ENCODE measurements at places on chromosomes 16 and 17.

DNA sequence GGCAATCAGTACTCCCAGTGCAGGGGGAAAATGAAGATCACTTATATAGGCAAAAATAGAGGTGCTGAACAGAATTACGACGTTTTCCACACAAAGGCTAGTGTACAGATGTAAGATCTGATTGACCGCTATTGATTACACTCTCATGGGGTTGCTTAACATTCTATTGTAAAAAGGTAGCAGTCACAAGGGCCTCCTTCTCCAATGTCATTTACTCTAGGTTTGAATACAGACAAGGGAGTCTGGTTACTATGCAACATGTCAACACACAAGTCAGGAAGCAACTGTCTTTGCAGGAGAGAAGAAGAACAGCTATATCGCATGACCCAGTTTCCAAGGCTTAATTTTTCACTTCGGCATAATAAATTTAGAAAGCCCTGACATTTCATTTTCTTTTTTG lies 7.9 kb downstream of the KRT37 start:
- no peak for DNase-seq

GRCh38 chr17:7064261-7064660 lies 15.8 kb downstream of the CLEC10A start:
- no peak for DNase-seq

DNA sequence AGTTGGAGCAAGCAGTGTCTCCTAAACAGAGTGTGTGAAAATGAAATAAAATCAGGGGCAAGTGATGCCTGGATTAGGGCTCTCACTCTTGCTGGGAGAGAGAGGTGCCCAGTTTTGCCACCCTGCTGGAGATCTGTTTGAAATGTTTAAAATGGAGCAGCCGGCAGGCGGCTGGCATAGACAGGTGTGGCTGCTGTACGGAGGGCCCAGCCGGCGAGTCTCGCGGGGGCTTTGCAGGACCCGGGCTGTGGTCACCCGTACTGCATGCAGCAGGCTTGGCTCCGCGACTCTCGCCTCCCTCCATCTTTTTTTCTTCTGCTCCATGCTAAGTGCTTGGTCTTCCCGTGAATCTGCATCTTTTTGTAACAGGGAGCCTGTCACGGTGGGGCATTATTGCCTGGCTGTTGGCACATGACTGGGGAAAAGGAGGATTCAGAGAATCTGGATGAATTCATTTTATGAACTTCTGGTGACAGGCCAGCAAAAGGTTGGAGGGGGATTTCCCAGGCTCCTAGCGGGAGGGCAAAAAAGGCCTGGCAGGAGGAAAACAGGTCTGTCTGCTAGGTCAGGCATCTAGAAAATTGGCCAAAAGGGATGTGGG lies 1.8 kb downstream of the ZNRF1 start:
- no peak for DNase-seq

DNA sequence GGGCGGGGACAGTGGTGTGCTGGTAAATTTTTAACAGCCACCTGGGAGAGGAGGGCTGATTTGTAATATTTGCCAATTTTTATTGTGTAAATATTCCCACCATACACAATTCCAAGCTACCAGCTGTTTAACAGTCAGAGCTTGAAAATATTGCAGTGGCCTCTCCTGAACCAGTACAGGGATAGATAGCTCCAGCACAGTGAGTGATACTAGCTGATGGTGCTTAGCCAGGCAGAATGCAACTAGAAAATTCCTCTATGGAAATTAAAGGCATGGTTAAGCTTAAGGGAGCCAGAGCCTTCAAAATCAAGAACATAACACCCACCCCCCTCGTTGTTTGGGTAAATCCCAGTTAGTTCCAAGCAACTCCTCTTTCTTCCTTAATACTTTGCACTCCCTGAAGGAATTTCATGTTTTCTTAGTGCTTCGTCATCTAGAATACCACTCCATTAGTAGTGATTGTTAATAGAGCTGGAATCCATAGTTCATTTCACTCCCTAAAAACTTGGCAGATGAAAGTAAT lies 96.6 kb downstream of the CYB561 start:
- DNase-seq, result no peak

- peak; percentile 20 for DNase-seq
These were observed 74.8 kb upstream of the SMURF2 start for GRCh38 chr17:64736804-64737492.

GRCh38 chr17:50267074-50267841 lies 7.0 kb upstream of the TMEM92 start:
- DNase-seq, result no peak

DNA sequence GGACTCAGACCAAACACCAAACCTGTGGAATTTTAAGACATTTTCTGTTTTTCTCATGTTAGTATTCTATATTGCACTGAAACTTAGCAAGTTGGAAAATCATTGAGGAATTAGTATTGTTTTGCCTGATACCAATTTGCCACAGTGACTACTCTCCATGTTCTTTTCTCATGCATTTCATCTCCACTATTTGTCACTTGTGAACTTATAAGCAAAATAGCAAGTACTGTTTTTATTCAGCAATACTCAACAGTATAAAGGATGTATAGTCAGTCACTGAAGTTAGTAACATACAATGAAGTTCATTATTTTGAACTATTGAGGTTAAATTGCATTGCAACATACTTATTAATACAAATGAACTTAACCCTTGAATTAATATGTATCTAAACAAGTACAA lies 5.8 kb upstream of the VPS35L start:
- no peak for DNase-seq

GRCh38 chr16:30525844-30526136 lies 576 bp downstream of the ZNF768 start:
- no peak for DNase-seq

DNA sequence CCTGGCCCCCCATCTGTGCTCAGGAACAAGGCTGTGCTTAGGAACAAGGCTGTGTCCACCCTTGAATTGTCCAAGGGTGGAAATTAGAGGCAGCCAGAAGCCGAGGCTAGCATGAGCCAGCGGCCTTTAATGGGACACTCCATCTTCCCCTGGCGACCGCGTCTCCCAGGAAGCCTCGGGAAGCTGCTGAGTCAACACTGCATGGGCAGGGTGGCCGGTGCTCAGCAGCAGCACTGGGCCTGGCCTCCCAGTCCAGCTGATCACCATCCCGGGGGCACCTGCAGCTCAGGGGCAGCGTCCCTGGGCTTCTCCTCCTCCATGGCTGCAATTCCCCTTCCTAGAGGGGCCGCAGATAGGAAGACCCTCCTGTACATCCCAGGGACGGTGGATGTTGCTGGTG lies 180.8 kb downstream of the ENGASE start:
- no peak for DNase-seq

DNA sequence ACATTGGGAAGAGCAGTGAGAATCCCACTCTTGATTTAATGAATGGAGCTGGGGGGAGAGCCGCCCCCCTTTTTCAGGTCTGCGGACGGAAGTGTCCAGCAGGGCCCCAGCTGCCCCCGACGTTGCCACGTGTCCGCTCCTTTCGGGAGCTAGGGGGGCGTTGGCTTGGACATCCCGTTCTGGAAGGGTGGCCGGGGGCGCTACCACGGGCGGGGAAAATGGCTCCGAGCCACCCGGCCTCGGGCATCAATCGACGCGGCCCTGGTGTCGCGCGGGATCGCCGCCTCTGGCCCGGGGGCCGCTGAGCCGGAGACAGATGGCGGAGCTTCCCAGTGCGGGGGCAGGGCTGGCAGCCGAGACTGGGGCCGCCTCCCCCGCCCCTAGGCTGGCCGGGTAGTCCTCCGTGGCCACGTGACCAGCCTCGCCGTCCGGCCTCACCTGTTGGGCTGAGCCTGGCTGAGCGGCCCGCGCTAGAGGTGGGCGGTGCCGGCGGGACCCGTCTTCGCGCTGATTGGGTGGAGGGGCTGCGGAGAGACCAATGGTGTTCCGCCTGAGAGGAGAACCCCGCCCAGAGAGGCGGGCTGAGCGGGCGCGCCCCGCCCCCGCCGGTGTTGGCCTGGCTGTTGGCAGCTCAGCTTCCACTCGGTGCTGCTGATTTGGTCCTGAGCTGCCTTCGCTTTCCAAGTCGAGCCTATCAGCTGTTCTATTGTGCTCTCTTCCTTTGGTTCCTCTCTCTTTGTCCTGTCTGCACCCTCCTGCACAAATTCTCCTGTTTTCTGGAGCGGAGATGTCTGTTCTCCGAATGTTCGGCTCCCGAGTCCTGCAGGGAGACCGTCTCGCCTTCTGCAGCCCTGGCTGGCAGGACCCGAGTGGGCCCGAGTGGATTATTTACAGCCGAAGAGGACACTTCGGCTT lies 8.3 kb downstream of the HS3ST3B1 start:
- peak; percentile 76 for DNase-seq

DNA sequence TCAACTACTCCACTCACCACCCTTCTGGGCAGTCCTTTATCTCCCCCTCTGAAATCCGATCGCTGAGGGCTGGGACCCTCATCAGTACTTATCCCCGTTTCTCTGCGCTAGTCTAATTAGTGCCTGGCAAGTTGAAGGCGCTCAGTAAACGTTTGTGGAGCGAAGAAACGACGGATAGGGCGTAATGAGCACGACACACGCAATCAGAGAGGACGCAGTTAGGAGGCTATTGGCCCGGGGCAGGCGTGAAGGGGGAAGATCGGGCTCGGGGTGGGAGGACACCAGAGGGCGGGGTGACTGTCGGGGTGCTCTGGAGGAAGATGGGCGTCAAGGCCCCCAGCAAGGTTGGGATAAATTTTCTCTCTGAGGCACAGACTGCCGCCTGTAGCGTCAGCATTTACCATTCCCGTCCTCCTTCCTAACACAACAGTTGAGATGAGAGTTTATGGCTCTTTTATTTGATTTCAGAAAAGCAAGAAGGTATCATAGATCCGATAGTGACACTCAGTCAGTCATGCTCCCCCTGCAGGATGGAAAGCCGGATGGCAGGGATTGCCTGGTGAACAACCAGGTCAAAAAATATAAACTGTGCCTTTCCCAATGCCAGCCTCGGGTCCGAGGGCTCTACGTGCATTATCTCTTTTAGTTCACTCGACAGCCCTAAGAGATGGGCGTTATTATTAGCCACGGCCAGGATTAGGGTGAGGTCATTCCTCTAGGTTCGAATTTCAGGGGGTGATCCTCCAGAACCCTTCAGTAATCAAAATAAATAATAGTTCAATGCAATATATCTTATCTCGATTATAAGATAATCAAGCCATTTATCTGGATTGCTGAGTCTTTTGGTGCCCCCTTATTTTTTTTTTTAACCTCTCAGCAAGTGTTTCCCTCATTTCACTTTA lies 9.5 kb upstream of the ARL4D start:
- DNase-seq, result peak; percentile 53

GRCh38 chr16:68954911-68955635 lies 111.7 kb downstream of the TANGO6 start:
- DNase-seq, result no peak

GRCh38 chr17:59684967-59685366 lies 22.3 kb downstream of the PTRH2 start:
- no peak for DNase-seq

DNA sequence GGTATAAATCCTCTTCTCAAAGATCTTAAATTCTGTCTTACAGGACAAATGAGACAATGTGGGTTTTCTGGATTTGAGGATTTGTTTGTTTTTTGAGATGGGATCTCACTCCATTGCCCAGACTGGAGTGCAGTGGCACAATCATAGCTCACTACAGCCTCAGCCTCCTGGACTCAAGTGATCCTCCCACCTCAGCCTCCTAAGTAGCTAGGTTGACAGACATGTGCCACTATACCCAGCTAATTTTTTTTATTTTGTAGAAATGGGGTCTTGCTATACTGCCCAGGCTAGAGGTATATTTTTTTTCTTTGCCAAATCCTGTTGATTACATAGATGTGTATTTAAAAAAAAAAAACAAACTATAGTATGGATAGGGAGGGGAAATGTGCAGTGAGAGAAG lies 31.8 kb upstream of the SDR42E2 start:
- DNase-seq, result no peak

- no peak for DNase-seq
These were observed 42.8 kb downstream of the PHKB start for GRCh38 chr16:47503936-47504335.

DNA sequence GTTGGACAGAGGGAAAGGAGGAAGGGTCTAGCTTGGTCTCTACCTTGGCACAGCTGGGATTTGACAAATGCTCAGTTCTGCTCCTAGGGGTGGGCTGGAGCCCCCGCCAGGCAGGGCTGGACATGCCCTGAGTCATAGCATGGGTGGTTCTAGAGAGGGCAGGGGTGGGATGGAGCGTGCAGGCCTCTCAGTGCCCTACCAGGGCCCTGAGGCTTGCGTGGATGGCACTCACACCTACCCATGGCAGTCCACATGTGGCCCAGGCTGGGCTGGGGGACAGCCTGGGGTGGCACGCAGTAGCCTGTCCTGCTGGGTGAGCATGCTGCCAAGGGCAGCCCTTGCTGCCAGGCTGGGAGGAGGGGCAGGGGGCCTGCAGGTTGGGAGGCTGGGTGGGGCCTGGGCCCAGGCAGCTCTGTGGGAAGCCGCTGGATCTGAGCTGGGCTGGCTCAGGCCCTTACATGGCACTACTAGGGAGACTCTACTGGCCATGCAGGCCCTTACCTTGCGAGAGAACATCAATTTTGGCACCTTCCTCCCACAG lies 11.2 kb downstream of the DOC2B start:
- DNase-seq, result no peak

- DNase-seq, result no peak
These were observed 5.7 kb downstream of the PDF start for GRCh38 chr16:69324585-69325253.

DNA sequence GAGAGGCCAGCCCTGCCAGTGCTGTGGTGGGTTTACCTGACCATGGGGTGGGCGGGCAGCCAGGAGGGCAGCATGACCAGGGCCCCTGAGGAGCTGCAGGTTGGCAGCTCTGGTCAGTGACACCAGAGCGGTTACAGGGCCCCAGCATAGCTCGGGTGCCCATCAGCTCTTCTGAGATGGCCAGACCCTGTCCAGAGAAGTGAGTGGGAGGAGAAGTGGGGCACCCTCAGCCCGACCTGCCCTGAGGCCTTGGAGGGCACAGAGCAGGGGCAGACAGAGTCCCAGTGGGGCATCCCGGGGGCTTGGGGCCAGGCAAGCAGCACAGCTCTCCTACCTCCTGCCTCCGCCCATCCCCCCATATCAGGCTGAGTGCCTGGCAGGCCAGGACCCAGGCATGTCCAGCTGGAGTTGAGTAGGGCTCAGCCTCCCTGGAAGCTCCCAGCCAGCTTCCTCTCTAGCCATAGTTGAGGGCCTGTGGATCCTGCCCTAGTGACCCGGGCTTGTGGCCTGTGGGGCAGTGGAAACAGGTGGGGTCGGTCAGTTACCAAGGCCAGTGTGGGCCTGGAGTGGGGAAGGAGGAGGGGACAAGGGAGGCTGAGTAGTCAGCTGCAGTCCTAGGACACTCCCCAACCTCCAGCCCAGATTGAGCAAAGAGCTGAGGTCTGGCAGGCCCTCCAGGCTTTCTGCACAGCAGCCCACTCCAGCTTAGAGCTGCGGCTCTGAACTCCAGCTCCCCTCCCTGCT lies 83.5 kb downstream of the AMFR start:
- no peak for DNase-seq

GRCh38 chr17:1076982-1077302 lies 80.0 kb downstream of the TIMM22 start:
- no peak for DNase-seq

Data from stimulated activated CD4-positive, alpha-beta T cell treated with anti-CD3 and anti-CD28 coated beads, Interleukin-1b, Interleukin-23, amount 100 ng/mL, for 24 hours (primary cell).